ENCODE measurements at places on chromosomes 7 and 10.

DNA sequence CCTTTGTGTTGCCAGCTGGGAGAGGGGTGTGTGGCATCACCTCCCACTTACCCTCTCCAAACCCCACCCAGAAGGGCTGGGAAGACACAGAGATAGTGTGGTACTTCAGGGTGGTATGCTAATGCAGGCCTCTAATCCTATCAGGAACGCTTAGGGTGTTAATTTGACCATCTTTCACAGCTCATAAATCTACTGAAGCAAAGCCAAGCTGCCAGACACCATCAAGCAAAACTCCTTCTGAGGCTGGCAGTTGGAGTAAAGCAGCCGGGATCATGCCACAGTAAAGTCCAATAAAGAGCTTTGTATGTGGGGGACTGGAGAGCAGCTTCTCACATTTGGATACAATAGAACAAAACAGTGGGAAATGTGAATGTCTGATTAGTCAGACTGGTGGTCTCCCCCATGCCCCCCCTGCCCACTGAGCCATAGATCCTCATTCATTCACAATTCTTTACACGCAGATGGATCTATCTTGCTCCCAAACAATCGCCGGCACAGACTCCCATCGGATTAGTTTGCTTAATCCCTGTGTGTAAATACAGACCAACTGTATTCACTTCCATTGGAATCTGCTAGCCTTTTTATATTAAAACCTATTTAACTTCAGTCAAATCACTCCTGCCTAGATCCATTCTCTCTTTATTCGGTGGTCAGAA, 29.6 kb downstream of the FGFBP3 start:
- DNase-seq = no peak

GRCh38 chr10:124603376-124604213, 140.6 kb downstream of the FAM53B start:
- no peak for DNase-seq

DNA sequence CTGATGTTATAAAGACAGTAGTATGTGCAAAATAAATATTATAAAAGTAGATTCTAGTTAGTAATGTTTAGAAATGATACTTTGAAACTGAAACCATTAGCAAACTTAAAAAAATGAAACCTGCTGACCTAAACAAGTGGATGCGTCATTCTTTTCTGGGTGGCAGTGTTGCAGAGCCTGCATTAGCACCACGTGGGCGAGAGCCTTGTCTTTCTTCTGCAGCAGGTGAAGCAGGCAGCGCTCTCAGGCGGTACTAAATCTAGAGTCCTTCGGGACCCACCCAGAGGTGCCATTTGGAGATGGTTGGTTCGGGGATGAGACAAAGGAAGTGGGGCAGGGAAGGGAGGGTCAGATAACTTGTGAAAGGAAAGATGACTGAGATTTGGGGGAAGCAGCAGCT, 759.1 kb upstream of the IGFBP3 start:
- peak; percentile 7 for DNase-seq

DNA sequence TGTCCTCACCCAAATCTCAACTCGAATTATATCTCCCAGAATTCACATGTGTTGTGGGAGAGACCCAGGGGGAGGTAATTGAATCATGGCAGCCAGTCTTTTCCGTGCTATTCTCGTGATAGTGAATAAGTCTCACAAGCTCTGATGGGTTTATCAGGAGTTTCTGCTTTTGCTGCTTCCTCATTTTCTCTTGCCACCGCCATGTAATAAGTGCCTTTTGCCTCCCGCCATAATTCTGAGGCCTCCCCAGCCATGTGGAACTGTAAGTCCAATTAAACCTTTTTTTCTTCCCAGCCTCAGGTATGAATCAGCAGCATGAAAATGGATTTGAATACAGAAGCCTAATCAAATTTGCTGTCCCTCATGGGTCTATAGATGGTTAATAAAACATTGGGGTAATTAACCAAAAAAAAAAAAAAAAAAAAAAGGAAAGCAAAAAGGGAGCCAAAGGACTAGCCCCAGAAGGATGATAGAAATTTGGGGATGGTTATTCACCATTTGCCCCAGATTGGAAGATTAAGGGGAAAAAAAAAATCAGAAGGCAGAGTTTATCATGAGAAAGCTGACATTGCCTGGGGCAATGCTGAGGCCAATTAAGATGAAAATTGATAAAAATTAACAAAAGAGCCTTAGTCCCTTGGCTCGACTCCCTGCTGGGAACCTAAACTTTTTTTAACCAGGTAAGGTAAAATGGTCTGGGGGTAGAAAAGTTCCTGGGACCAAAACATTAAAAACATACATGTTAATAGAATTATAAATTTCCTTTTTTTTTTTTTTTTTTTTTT, 27.6 kb downstream of the AVL9 start:
- DNase-seq = no peak

GRCh38 chr10:103854686-103855391, 537 bp downstream of the SH3PXD2A start:
- peak; percentile 46 for DNase-seq

DNA sequence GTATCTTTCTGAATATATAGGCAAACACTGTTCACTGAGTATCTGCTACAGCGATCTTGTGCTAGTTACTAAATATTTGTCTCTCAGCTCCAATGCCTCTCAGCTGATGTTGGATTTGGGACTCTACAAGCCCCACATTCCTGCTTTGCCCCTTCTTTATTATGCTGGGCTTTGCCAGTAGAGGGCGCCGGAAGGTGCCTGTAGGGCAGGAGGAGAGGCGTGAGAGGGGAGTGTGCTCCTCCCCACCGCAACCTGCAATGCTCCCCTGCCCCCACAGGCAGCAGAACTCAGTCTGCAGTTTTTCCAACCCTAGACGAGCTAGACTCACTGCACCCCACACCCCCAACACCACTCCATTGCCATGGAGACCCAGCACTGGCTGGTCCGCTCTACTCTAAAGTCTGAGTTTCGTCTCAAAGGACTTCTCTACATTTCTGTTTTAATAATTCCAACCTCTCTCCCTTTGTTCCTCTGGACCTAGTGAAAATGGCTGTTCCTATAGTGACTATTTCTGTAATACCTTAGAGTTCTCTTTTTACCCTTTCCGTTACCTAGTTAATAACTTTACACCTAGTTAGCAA, 337.6 kb downstream of the CCSER2 start:
- peak; percentile 36 for DNase-seq

GRCh38 chr7:29607259-29607658, 43.6 kb downstream of the PRR15 start:
- DNase-seq = no peak

DNA sequence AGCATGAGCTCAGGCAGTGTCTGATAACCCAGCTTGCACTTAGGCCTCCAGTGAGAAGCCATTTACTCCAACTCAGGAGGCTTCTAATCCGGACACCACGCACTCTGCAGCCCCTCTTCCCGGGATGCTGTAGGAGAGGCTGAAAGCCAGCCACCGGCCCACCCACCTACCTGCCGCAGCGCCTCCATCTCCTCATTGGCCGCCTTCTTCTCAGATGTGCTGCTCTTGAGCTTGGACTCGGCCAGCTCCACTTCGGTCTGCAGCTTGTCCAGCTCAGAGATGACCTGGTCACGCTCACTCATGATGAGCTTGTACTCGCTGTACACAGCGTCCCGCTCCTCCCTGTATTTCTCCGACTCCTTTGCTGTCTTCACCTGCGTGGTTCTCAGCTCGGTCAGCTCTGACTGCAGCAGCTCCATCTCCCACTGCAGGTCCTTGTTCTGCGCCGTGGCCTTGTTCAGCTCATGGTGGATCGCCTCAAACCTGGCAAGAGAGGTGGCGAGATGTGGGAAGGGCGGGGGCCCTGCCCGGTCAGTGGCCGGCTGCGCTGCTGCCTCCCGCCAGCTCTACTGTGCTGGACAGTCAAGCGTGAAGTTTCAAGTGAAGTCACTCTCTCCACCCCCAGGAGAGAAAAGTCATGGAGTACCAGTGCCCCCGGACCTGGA, 84.7 kb downstream of the DLG5 start:
- no peak for DNase-seq

DNA sequence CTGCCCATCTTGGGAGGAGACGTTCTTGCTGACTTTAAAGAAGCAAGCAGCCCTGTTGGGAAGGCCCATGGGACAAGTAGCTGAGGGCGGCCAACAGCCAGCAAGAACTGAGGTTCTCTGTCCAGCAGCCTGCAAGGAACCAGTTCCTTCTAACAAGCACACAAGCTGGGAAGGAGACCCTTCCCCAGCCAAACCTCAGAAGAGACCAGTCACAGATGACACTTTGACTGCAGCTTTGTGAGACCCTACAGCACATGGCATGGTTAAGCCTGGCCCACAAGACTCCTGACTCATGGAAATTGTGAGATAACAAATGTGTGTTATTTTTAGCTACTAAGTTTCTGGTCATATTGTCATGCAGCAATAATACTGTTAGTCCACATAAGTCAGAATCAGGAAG, 99.9 kb downstream of the PRLHR start:
- no peak for DNase-seq

- no peak for DNase-seq
Measured at GRCh38 chr7:47932016-47932415, 16.2 kb downstream of the PKD1L1 start.

DNA sequence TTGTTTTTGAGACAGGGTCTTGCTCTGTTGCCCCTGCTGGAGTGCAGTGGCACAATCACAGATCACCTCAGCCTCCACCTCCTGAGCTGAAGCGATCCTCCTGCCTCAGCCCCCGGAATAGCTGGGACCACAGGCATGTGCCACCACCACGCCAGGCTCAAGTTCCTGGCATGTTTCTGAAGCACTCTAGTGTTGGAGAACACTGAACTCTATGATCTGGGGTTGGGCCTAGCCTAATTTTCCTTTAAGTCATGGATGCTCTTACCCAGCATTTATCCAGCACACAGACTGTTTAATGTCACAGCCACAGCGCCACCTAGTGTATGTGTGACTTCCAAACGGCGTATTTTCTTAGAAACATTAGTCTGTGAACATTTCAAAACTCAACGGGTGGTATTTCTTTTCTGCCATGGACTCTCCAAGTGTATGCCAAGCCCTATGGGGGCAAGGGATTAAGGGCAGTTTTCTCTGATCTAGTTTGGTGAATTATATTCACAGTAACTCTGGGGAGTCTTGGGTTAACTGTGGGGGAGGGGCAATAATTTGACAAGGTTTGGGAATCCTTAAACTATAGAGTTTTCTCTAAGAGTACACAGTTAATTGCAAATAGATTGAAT, 91.8 kb downstream of the CREM start:
- peak; percentile 80 for DNase-seq

GRCh38 chr10:95214369-95214768, 20.3 kb downstream of the ACSM6 start:
- no peak for DNase-seq

GRCh38 chr7:85528581-85528980, 341.7 kb upstream of the SEMA3D start:
- DNase-seq = no peak

DNA sequence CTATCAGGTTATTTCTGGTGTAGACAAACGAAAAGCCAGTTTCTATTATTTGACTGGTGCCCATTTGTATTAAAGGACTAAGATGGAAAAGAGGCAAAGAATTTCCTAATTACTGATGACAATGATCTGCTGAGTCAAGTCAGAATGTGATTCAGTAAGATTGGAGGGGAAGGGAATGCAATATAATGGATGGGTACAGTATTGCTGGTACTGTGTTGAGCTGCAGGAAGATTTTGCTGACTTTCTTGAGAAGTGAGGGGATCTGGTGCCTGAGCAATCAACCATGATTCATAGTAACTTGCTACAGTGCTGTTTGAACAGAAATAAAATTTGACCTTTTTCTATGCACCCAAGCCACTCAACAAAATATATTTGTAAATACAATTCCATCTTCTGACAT, 139.1 kb upstream of the RHEB start:
- DNase-seq = no peak

DNA sequence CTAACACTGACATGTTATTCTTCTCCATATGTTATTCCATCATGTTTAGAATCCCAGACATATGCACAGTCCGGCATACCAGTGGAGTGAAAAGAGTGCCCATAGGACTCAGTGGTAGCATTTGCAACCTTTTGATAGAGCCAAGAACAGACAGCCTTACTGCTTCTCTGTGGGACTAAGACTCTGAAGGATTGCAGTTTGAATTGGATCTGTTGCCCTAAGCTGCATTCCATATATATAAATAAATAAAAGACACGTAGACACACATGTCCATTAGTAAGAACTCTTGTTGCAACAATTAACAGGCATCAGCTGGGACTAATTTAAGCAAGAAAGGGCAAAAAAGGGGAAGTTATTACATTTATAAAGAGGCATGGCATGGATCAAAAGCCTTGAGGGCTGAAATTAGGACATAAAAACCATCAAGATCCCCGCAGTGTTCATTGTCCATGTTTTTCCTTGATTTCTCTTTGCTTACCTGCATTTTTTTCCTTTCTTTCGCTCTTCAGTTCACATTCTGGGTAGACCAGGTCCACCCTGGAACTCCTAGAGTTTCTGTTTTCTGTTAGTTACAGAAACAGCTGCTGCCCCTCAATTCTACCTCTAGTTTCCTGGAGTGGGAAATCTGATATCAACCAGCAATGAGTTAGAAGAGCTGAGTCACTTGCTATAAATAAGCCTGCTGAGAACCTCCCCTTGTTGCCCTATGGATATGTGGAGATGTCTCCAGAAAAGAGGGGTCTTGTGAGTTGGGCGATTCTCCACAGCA, 132.4 kb downstream of the SORCS1 start:
- DNase-seq = no peak

DNA sequence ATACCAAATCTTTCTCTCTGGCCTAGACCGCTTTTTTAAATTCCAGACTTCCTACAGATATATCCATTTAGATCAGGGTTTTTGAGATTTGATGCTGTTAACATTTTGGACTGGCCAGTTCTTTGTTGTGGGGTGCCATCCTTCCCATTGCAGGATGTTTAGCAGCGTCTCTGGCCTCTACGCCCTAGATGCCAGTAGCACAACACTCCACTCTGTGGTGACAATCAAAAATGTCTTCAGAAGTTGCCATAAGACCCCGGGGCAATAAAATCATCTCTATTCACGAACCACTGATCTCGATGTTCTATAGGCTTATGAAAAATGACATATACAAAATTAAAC, 46.3 kb downstream of the HDAC9 start:
- no peak for DNase-seq

GRCh38 chr7:16284581-16284980, 136.8 kb downstream of the CRPPA start:
- DNase-seq = no peak

GRCh38 chr10:38038107-38038931, 27.8 kb downstream of the ZNF33A start:
- DNase-seq = peak; percentile 50

DNA sequence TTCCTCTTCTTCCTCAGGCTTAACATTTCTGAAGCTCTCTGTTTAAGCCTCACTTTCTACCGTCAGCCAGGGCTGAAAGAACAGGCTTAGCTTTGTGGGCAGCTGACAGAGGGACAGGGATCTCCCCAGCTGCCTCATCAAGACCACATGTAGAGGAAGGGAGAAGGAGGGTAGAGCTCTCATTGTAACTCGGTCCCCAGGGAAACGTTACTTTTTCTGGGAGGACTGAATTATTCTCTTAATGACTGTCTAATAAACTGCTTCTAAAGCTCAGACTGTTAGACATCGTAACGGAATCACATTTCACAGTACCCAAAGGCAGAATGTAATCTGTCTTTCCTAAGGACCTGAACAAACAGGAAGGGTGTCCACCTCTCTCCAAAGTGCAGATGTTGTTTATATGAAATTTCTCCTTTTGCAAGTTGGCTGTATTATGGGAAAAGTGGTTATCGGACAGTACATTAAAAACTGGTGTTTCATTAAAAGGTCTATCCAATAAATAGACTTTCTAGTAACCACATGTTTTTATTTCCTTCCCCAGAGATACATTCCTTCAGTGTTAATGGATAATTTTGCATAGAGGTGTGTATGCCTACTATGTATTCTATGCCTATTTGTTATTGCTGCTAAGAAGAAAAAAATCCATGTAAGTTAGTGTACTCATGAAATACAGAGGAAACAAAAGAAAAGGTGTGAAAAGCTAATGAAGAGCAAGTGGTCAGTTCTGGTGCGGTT, 144.2 kb downstream of the CTTNBP2 start:
- DNase-seq = peak; percentile 13
